ENCODE measurements at places on chromosomes 13 and 19.

DNA sequence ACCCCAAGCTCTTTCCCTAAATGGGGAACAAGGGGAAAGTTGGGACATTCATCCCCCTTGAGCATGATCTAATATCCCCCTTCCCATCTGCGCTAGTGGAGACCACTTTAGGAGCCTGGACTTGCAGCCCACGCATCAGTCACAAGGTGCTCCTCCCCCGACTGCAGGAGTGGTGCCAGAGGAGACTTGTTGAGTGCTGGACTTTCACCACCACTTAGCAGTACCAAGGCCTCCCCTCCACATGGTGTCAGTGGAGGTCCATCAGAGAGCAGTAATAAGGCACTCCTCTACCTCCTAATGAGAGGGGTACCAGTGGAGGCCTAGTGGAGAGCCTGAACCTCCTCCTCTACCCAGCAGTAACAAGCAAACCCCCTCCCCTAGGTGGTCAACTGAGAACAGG lies 22.5 kb downstream of the CAB39L start:
- peak; percentile 74 for DNase-seq

DNA sequence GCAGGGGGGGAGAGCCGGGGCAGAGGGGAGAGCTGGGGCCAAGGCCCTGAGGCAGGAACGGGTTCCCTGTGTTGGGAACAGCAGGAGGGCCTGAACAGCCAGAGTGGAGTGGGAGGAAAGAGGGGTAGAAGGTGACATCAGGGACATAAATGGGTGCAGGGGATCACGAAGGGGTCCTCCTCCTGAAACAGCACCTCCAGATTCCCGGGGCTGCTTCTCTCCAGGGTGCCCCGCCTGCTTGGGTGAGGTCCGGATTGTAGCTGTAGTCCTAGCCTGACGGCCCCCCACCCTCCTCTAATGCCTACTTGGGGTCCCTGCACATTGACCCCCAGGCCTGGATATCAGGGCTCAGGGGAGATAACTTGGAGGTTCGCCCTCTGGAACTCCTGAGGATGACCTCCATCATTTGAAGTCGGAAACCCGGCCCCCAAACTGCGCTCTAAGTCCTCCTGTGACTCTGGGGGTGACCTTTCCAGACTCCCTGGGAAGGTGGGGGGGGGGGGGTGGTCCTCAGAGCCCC lies 473 bp upstream of the SCN1B start:
- peak; percentile 60 for DNase-seq

DNA sequence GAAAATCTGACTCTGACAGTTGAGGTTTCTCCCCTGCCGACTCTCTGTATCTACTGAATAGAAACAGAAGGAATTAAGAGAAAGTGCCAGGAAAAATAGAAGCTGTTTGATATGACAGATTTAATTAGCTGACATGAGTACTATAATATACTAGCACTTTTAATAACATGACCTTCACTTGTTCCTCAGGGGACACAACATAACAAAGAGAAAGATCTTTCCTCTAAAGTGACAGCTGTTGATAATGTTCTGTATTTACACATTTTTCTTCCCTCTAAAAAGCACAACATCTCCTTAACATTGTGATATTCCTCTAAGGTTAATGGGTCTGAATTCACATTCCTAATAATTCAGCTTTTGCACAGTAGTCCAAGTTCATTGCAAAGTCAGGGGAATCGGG lies 1136.0 kb downstream of the PCDH17 start:
- DNase-seq = no peak

- DNase-seq = no peak
Measured at GRCh38 chr19:34459614-34460013, 21.9 kb upstream of the WTIP start.

GRCh38 chr19:2013683-2013961 lies 1.9 kb downstream of the BTBD2 start:
- DNase-seq = no peak

DNA sequence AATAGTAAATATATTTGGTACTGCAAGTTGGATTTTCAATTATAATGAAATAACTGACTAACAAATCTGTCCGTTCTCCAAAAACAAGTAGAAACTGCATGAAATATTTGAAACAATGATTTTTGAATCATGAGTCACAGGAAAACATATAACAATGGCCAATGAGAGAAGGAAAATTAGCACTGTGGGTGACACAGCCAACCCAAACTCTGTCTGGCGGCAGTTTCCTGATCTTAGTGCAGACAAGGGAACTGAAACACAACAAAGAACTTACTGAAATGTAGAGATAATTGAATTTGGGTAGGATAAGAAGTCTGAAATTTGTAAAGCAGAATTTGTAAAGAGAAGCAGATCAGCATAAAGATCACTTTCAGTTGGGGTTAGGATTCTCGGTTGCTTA lies 2743.3 kb upstream of the PCDH20 start:
- DNase-seq = no peak

DNA sequence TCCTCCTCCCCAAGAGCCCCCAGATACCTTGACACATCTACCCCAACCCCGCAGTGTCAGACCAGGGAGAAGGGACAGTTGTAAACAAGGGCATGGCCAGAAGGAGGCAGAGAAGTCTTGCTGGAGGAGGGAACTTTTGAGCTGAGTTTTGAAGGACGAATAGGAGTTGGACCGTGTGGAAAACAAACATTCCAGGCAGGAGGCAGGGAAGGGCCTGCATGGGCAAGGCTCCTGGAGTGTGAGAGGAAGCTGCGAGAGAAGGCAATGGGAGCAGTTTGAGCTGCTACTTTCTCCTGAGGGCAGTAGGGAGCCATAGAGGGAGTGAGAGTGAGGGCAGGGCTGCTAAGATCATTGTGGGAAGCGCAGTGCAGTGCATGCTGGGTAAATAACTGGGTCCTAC lies 23.3 kb downstream of the IL12RB1 start:
- DNase-seq = peak; percentile 52

GRCh38 chr13:99214232-99214631 lies 13.6 kb downstream of the UBAC2 start:
- peak; percentile 24 for DNase-seq

DNA sequence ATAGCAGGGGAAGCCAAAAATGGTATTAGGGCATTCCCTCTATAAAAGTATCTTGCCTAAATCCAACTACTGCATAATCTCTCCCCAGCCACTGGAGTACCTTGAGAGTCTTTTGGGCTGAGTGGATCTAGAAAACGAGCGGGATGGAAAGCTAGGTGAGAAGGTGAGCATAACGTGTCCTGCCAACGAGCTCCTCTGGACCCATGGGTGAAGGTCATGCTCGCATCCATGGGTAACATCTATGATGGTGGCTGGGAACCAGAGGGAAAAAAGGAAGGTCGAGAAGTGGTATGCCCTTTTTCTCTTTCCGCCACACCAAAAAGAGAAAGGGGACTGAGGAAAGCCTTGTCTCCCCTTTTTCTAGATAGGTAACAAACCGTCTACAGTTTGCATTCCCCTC lies 63.0 kb downstream of the ZNF208 start:
- peak; percentile 24 for DNase-seq

- no peak for DNase-seq
Measured at GRCh38 chr13:56865416-56865815, 275.3 kb upstream of the PRR20A start.

DNA sequence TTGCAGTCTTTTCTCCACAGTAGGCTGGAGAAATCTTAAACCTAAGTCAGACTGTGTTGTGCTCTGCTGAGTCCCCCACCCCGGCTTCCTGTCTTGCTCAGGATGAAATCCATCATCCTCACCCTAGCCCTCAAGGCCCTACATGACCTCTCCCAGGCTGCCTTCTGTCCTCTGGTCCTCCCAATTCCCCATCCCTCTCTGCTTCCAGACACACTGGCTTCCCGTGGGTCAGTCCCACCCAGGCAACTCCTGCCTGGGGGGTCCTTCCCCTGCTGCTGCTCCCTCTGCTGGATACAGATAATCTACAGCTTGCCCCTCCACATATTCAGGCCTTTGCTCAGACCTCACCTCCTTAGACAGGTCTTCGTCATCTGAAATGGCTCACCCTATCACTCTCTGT lies 18.4 kb upstream of the CBY2 start:
- peak; percentile 41 for DNase-seq

DNA sequence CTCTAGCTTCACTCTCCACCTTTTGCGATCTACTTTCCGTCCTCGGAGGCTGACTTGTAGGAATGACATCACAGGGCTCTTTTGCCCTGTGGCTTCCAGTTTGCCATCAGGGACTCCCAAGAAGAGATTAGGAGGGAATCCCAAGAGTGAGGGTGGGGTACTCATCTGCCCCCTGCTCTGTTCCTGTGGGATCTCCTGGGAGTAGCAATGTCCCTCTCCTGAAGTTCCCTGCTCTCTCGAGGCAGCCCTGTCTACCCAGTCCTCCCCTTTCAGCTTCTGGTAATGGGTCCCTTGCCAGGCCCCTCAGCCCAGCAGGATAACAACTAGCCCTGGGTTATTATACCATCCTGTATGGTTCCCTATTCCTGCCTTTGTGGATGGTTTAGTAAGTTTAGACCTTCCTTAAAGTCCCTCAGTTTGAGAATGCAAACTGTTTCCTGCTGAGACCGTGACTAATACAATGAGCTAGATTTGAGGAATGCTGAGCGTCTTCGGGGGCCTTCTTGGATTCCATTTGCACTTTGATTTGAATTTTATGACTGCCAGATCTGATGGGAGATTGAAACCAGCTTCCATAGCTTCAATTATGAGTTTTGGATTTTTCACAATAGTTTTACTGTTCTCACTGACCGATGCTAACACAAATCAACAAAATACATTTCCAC lies 73.7 kb upstream of the IPO5 start:
- peak; percentile 39 for DNase-seq

DNA sequence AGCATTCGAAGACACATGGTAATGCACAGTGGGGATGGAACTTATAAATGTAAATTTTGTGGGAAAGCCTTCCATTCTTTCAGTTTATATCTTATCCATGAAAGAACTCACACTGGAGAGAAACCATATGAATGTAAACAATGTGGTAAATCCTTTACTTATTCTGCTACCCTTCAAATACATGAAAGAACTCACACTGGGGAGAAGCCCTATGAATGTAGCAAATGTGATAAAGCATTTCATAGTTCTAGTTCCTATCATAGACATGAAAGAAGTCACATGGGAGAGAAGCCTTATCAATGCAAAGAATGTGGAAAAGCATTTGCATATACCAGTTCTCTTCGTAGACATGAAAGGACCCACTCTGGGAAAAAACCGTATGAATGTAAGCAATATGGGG lies 16.2 kb upstream of the ZNF763 start:
- DNase-seq = no peak

- DNase-seq = peak; percentile 21
Measured at GRCh38 chr19:38544569-38545315, 73.0 kb downstream of the MAP4K1 start.

DNA sequence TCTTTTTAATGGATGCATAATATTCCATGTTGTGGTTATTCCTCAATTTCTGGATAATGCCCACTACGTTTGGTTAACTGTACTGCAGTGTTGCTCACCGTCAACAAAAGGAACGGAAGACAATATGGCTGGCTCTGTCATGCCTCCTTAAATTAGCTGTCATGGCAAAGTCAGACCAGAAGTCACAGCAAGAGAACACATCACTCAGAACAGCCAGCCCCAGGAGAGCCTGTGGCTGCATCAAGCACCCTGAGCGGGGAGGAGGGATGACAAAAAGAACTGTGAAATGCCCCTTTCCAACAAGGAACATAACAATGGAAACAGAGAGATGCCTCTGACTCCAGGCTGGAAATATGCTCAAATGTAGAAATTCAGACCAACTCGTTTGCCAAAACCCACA lies 366.0 kb upstream of the ZNF507 start:
- no peak for DNase-seq

GRCh38 chr19:11480715-11481533 lies at the start of gene ELAVL3:
TSS of gene ELAVL3 (minus strand) at chr19:11481046. CDS start at chr19:11480608, 438 bp downstream.
- DNase-seq = peak; percentile 76

DNA sequence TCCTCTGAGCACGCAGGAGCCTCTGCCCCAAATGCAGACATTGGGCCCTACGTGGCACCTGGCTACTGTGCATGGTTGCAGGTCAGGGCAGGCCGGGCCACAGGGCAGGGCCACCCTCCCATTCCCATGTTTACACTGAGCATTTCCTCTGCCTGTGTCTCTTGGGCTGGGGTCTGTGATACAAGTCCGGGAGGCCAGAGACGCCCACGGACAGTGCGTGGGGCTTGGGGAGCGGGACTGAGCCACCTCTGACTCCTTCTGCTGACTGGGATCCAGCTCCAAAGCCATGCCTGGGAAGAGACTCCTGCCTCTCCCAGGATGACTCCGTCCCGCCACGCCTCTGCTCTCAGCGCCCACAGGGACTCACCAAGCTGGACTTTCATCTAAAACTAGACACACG lies 18.8 kb downstream of the GAS6 start:
- DNase-seq = no peak

DNA sequence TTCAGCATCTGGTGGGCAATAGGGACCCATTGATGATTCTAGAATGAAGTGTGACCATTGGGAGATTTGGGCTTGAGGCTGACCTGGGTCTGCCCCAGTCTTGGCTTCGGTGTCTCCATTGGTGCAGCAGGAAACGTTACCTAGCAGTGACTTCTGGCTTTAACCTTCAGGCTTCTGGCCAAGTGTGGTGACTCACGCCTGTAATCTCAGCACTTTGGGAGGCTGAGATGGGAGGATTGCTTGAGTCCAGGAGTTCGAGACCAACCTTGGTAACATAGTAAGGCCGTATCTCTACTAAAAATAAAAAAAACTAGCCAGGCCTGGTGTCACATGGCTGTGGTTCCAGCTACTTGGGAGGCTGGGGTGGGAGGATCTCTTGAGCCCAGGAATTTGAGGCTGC lies 7.2 kb downstream of the FCHO1 start:
- DNase-seq = no peak

DNA sequence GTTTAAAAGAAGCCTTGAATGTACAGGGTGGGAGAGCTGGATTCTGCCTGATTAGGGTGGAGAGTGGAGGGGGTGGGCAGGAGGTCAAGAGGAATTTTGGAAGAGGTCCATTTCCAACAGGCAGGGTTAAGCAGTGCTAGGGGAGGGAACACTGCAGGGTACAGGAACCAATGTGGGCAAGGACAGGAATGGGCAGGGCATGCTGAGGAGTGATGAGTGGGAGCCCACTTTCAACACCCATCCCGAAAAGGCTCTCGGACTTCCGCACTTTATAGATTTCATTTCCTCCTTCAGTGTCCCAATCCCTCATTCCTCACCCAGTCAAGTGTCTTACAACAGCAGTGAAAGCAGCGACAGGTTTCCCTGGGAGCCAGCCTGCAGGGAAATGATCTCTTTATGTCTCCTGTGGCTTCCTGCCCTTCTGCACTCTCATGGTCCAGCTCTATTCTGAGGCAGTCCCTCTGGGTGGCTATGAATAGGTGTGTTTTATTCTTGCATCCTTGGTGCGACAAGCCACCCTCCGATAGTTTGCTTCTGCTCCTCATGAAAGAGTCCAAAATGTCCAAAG lies 50.5 kb upstream of the ZNF507 start:
- DNase-seq = no peak

GRCh38 chr13:98761986-98762616 lies 9.6 kb upstream of the SLC15A1 start:
- no peak for DNase-seq

All from GM23338 (cell line).